ENCODE measurements at places on chromosomes 5 and 9.

- no peak for DNase-seq
Observed at GRCh38 chr5:118456085-118456484, 532.3 kb downstream of the DTWD2 start.

- no peak for DNase-seq
Observed at GRCh38 chr5:172064766-172065165, 58.3 kb upstream of the FBXW11 start.

DNA sequence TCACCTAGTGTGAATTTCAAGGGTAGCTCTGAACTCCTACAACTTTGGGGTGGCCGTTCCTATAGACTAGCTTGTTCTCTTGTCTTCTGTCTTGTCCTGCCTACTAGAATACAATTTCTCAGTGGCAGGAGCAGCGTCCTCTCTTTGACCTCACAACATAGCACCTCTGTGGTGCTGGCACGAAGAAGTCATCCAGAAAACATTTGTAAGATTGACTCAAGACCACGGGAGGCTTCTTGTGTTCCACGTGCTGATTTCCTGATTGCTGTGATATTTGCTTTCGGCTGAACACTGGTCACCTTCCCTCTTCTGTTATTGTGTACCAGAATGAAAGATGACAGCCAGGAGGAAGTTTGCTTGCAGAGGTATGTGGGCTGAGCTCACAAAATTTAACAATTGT lies 27.0 kb downstream of the SLC1A1 start:
- DNase-seq, result no peak

- no peak for DNase-seq
Observed at GRCh38 chr5:179417696-179418095, 72.4 kb upstream of the ADAMTS2 start.

DNA sequence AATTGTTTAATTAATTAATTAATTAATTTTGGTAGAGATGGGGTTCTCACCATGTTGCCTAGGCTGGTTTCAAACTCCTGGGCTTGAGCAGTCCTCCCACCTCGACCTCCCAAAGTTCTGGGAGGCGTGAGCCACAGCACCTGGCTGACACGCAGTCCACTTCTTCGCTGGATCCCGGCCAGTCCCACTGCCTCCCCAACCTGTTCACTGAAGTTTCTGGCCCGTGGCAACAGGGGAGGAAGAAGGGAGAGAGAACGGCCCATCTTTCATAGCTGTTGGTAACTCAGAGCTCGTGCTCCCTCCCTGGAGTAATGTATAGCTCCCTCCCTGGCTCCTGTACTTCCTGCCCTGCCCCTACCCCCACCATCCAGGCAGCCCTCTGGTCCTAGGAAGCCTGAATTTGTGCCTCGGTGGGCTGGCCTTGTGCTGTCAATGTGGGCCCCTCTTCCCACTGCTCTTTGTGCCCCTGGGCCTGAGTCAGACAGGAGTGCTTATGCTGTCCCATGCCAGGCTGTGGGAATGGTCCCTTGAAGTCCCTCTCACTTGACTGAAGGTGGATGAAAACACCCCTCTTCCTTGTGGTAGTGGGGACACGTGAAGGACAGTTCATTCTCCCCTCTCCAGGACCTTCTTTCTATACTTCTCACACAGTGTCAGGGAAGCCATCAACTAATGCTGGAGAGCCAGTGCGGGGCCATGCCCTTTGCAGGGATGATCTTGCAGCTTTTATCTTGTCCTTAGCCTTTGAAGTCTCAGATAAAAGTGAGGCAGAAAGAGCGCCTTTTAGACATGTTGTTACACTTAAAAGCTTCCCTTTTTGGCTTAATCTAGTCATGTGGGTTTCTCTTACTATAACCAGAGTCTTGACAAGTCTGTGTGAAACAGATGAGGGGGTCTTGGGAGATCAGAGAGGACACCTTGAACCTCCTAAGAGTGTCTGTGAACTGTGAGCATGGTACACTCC lies 38.1 kb downstream of the ANGPTL2 start:
- DNase-seq, result no peak

DNA sequence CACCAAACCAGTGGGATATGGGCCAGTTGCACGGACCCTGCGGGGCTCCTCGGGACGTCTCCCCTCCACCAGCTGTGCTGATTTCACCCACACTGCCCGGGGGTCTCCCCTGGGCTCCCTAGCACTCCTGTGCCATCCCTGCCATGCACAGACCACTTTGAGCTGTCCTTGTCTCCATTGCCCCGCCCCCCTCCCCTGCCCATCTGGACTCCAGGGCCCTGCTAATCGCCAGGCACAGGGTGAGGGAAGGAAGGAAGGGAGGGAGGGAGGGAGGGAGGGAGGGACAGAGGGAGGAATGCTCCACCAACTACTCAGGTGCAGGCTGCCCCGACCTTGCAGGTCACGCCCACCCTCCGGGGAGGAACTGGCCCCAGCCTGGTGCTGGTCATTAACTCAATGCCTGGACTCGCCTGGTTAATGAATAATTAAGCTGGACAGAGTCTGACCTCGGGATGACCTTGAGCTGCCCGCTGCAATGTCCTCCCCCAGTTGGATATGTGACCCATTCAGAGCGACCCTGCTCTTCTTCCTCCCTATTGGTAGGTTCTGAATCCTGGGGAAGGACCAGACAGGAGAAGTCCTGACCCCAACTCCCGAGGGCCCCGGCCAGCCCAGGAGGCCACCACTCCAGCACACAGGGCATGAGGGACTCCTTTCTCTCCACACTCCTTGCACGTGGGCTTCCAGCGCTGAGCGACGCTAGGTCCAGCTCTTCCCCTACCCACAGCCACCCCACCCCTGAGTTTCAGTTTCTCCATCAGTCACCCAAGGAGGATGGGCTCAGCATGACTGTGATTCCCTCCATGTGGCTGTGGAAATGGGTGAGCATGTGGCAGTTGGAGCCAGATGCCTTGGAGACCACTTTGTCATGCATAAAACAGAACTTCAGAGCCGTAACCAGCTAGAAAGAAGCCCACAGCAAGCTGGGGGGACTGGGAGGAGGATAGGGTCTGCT lies 62.1 kb downstream of the C9orf50 start:
- no peak for DNase-seq

- DNase-seq, result no peak
Observed at GRCh38 chr9:18250053-18250452, 223.9 kb upstream of the ADAMTSL1 start.

DNA sequence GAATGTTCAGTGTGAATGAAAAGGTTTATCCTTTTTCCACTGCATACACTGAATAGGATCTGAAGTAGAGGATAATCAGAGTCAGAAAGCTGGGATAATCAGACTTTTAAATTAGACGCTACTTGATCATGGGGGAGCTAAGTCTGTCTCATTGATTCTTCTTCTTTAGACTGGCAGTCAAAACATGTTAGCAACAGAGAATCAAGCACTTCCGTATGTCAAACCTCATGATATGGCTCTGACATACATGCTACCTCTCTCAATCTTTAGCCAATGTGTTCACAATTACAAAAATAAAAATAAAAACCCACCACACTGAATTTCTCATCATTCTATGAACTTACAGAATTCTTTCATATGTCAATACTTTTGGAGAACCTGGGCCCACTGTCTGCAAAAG lies 19.0 kb upstream of the OR13F1 start:
- DNase-seq, result no peak

GRCh38 chr5:88544671-88545070 lies 276.0 kb upstream of the TMEM161B start:
- no peak for DNase-seq

GRCh38 chr9:129037767-129038098 lies 1.3 kb downstream of the MIGA2 start:
- no peak for DNase-seq

GRCh38 chr5:163407034-163407655 lies 30.2 kb upstream of the CCNG1 start:
- DNase-seq, result no peak

GRCh38 chr9:125746774-125747052 lies 460 bp upstream of the PBX3 start:
- no peak for DNase-seq

DNA sequence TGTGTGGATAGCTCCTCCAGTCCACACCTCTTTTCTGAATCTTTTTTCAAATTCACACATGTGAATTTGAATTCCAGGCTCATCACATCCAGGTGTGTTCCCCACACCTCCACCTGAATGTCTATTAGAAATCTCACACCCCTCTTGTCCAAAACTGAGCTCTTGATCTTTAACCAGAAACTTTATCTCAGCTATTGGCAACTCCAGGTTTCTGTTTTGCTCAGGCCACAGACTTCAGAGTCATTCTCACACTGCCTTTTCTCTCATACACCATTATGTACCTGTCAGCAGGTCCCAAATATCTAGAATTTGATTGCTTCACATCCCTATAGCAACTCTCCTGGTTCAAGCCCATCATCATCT lies 11.6 kb downstream of the NIPSNAP3B start:
- no peak for DNase-seq

DNA sequence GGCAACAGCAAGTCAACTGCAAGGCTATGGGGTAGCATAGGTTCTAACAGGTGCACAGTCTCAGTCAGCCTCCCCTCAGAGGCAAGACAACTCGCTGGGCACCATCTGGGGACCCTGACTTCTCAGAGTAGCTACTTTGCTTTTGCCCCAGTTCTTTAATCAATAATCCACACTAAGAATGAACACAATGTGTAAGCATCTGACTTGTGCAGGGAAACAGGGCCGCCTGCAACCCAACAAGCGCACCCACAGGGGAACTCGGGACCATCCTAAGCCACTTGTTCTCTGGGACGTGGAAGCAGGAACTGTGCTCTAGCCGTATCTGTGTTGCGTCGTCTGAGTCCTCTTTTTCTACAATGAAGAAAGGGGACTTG lies 1.9 kb downstream of the MOB3B start:
- DNase-seq, result no peak

- no peak for DNase-seq
Observed at GRCh38 chr9:76651119-76651705, 113.0 kb upstream of the PCA3 start.

DNA sequence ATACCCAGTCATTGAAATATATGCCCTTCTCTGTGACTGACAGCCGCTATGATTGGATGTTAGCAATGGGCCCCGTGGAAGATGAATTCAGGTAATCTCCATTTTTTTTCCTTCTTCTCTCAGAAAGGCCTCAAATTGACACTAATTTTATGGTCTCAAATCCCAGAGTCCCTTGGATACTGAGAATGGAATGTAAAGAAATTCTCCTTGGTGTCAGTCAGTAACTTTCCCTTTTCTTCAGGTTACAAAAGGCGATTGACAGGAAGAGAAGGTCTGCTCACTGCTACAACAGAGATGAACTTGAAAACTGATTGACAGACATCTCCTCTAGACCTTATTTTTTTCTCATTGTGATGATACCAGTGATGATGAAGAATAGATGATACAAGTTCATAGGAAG lies 748.3 kb downstream of the MAT2B start:
- DNase-seq, result no peak

DNA sequence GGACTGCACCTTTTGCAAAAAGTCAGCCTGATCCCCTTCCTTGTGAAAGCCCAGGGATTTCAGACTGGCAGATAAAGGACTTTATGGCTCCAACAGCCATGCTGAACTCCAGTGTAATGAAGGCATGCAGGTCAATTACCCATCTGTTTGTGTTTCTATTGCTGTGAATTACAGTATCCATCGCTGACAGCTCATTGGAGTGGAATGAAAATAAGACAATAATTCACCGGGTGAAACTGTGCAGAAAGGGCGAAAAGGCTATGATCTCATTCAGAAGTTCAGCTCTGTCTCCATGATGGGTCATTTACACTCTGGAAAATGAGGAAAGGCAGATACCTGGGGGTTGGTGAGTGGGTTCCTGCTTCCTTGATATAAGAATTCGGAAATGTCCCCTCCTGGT lies 148.0 kb downstream of the BRINP1 start:
- no peak for DNase-seq

- no peak for DNase-seq
Observed at GRCh38 chr5:117733051-117733450, 1158.4 kb upstream of the SEMA6A start.

All from activated T-cell treated with anti-CD3 and anti-CD28 coated beads, Interleukin-2, amount 50 U/mL, for 1 hour (primary cell).